ENCODE measurements at places on chromosomes 4 and X. TPM values are rescaled to one million over a fixed set of nuclear protein-coding genes. Genes with fewer than 3 reads are reported as not detected.

- no peak overlapping the region for H3K4me3 ChIP-seq
- no peaks in the 10 kb centered on the region for H3K4me1 ChIP-seq
- no peak overlapping the region for H3K27ac ChIP-seq
- peaks cover 14% of the 10 kb centered on the region for H3K27me3 ChIP-seq
- DNase-seq, result no peak
Measured at GRCh38 chr4:78168029-78168428, 110.9 kb downstream of the FRAS1 start.

- peak overlapping the region; percentile 63 for H3K27ac ChIP-seq
- no peaks in the 10 kb centered on the region for H3K27me3 ChIP-seq
- peaks cover 5% of the 10 kb centered on the region for H3K36me3 ChIP-seq
- no peak overlapping the region for H3K4me3 ChIP-seq
- peaks cover 22% of the 10 kb centered on the region for H3K4me1 ChIP-seq
Measured at GRCh38 chrX:13659063-13659462, 6.1 kb downstream of the TCEANC start.

Gene PRDM5
- polyA plus RNA-seq, result 1.9 TPM

GRCh38 chr4:184349283-184350039 lies 124.9 kb downstream of the IRF2 start:
- no peak for DNase-seq
- H3K4me1 ChIP-seq, result peaks cover 10% of the 10 kb centered on the region
- no peak overlapping the region for H3K27ac ChIP-seq
- peaks cover 2% of the 10 kb centered on the region for H3K27me3 ChIP-seq
- no peak overlapping the region for H3K4me3 ChIP-seq

DNA sequence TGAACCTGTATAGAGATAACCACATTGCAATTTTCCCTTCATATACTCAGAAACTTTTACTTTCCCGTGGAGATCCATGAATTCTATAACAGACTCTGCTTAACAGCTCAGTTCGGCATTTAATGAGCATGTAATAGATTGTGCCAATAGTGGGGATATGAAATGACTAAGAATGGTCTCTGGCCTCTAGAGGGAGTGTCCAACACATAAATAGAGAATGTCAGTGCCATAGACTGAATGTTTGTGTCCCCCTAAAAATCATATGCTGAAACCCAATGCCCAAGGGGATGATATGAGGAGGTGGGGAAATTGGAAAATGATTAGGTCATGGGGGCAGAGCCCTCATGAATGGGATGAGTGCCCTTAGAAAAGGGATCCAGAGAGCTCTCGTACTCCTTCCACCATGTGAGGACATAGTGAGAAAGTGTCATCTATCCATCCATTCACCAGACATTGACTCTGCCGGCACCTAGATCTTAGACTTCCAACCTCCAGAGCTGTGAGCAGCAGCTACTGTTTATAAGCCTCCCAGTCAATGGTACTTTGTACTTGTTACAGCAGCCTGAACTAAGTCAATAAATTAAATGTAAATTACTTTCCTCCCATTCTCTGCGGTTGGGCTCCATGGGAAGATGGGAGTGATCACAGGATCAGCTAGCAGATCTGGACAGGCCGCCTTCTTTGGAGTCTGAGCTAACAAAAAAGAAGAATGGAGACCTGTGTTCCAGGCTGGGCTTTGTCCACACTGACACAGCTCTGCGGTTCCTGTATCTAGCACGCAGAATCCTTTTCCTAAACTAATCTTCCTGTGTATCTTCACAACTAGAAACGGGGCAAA lies 28.1 kb upstream of the HPSE start:
- H3K4me1 ChIP-seq, result no peaks in the 10 kb centered on the region
- H3K36me3 ChIP-seq, result no peaks in the 10 kb centered on the region
- peaks cover 12% of the 10 kb centered on the region for H3K27me3 ChIP-seq
- DNase-seq, result no peak

Gene MAGED4B
- 1.2 TPM for polyA plus RNA-seq

GRCh38 chrX:47222751-47223350 lies 4.4 kb downstream of the CDK16 start:
- H3K4me3 ChIP-seq, result no peak overlapping the region
- DNase-seq, result no peak
- H3K27ac ChIP-seq, result no peak overlapping the region
- H3K27me3 ChIP-seq, result no peaks in the 10 kb centered on the region
- peaks cover 5% of the 10 kb centered on the region for H3K36me3 ChIP-seq

Gene SYN1
- 0.95 TPM for polyA plus RNA-seq

Gene IGSF1
- polyA plus RNA-seq, result not detected

Gene CSN1S1
- polyA plus RNA-seq, result not detected

Gene RHOXF2
- polyA plus RNA-seq, result not detected

- no peak overlapping the region for H3K27ac ChIP-seq
- no peak overlapping the region for H3K4me3 ChIP-seq
- peaks cover 19% of the 10 kb centered on the region for H3K4me1 ChIP-seq
- H3K36me3 ChIP-seq, result peaks cover 5% of the 10 kb centered on the region
- no peak for DNase-seq
- peaks cover 4% of the 10 kb centered on the region for H3K27me3 ChIP-seq
Measured at GRCh38 chr4:3385711-3386420, 55.9 kb upstream of the HGFAC start.

Gene SMARCAD1
- polyA plus RNA-seq, result 10.3 TPM

DNA sequence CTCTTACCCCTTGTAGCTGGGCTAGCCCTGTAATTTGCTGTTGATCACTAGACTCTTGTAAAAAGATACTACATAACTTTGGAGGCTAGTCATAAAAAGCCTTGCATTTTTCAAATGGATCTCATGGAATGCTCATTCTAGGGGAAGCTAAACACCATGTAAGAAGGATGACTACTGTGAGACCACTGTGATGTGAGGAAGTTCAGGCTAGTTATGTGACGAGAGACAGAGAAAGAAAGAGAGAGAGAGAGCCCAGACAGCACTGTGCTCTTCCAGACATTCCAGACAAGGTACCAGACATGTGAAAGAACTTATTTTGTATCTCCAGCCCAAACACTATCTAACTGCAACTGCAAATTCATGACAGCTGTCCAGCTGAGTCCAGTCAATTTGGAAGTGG lies 404.6 kb upstream of the PITX2 start:
- H3K36me3 ChIP-seq, result no peaks in the 10 kb centered on the region
- no peak overlapping the region for H3K4me3 ChIP-seq
- no peaks in the 10 kb centered on the region for H3K4me1 ChIP-seq

DNA sequence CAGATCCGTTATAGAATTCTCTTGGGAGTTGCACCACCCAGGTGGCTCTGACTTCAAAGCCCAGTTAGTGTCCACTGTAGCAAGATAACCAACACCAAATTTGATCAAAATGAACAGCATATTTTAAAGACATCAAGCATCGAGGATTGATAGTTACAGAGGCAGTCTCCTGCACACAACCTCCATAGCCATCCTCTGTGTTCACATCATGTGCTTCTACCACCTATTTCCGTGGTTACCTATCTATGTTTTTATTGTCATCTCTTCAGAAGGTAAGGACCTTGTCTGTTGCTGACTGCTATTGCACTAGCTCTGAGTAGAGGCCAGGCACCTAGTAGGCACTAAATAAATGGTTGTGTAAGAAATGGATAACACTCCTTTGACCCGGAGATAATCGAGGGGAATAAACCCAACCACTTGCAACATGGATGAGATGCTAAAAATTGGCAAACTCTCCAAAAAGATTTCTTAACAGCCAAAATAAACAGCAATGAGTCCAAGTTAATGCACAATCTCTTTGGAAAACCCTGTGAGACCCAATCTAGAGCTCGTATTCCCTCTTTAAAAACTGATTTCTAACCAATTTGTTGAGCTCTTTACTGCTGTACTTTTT lies 14.7 kb upstream of the C1QTNF7 start:
- peak overlapping the region; percentile 82 for H3K27ac ChIP-seq
- no peaks in the 10 kb centered on the region for H3K36me3 ChIP-seq
- H3K4me1 ChIP-seq, result peaks cover 51% of the 10 kb centered on the region
- no peak for DNase-seq

Gene P2RY8
- 169 TPM for polyA plus RNA-seq

DNA sequence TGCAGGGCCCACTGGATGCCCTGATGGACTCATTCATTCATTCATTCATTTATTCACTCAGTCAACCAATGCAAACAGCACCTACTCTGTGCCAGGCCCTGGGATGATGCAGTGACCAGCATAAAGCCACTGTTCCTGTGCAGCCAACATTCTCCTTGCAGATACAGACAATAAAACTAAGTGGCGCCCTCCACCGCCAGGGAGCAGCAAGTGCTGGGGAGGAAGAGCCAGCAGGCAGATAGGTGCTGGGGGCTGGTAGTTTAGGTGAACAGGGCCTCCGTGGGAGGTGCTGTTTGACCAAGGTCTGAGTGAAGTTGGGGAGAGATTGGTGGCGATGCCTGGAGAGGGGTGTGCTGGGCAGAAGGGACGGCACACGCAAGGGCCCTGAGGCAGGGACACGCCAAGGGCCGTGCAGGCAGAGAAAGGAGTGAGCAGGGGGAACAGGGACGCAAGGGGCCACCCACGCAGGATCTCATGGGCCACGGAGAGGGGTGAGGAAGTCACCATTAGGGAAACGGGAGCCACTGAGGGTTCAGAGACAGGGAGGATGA lies 65.5 kb downstream of the WFS1 start:
- DNase-seq, result no peak
- no peak overlapping the region for H3K4me3 ChIP-seq
- peaks cover 65% of the 10 kb centered on the region for H3K27me3 ChIP-seq
- no peak overlapping the region for H3K27ac ChIP-seq

- no peaks in the 10 kb centered on the region for H3K36me3 ChIP-seq
- H3K4me1 ChIP-seq, result no peaks in the 10 kb centered on the region
- H3K27ac ChIP-seq, result no peak overlapping the region
- no peaks in the 10 kb centered on the region for H3K27me3 ChIP-seq
- no peak for DNase-seq
Measured at GRCh38 chr4:96009427-96010119, 169.7 kb downstream of the PDHA2 start.

- no peaks in the 10 kb centered on the region for H3K27me3 ChIP-seq
- no peaks in the 10 kb centered on the region for H3K4me1 ChIP-seq
- no peak overlapping the region for H3K4me3 ChIP-seq
- no peaks in the 10 kb centered on the region for H3K36me3 ChIP-seq
- DNase-seq, result no peak
Measured at GRCh38 chrX:149641432-149641831, 9.8 kb upstream of the TMEM185A start.

GRCh38 chrX:2696698-2697215 lies 5.7 kb downstream of the CD99 start:
- peak overlapping the region; percentile 79 for H3K4me3 ChIP-seq
- no peaks in the 10 kb centered on the region for H3K27me3 ChIP-seq
- no peaks in the 10 kb centered on the region for H3K36me3 ChIP-seq

- no peak for DNase-seq
- H3K4me3 ChIP-seq, result no peak overlapping the region
Measured at GRCh38 chr4:101037249-101037648, 310.1 kb downstream of the PPP3CA start.

DNA sequence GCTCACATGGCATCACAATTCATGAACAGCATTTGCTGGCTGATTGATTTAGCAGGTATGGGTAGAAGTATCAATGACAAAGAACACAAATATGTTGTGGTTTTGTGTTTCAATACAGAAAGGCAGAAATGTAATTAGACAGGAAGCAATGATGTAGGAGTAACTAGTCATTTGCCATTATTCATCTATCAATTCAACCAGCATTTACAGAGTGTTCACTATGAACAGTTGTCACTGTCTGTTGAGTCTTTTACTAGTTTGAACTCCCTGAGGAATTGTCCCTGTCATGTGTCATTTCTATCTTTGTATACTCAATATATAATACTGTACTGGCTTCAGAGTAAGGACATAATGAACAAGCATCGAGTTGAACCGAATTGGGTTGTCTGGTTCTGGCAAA lies 51.5 kb upstream of the ARHGAP24 start:
- no peaks in the 10 kb centered on the region for H3K36me3 ChIP-seq
- H3K4me1 ChIP-seq, result no peaks in the 10 kb centered on the region
- H3K4me3 ChIP-seq, result no peak overlapping the region
- DNase-seq, result no peak
- no peaks in the 10 kb centered on the region for H3K27me3 ChIP-seq

- DNase-seq, result no peak
- no peak overlapping the region for H3K4me3 ChIP-seq
- no peak overlapping the region for H3K27ac ChIP-seq
Measured at GRCh38 chr4:23857367-23857959, 32.4 kb downstream of the PPARGC1A start.

Gene GLRA3
- not detected for polyA plus RNA-seq

GRCh38 chrX:38138157-38138891 lies 82.3 kb downstream of the SRPX start:
- no peak for DNase-seq
- H3K36me3 ChIP-seq, result no peaks in the 10 kb centered on the region
- H3K27me3 ChIP-seq, result peaks cover 1% of the 10 kb centered on the region
- H3K27ac ChIP-seq, result no peak overlapping the region
- no peak overlapping the region for H3K4me3 ChIP-seq

Gene LGI2
- not detected for polyA plus RNA-seq

Gene AVPR2
- polyA plus RNA-seq, result not detected

DNA sequence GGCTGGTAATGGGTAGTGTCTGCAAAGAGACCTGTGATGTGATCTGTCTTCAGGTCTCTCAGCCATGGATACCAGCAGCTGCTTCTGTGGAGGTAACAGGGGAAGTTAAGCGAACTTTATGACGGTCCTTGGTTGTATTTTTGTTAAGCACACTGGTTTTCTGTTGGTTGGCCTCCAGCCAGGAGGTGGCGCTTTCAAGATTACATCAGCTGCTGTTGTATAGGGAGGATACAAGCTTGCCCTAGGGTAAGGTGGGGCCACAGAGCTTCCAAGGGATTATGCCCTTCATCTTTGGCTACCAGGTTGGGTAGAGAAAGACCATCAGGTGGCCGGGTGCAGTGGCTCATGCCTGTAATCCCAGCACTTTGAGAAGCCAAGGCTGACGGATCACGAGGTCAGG lies 834.2 kb upstream of the GALNTL6 start:
- no peaks in the 10 kb centered on the region for H3K27me3 ChIP-seq
- H3K36me3 ChIP-seq, result no peaks in the 10 kb centered on the region
- no peak overlapping the region for H3K4me3 ChIP-seq

DNA sequence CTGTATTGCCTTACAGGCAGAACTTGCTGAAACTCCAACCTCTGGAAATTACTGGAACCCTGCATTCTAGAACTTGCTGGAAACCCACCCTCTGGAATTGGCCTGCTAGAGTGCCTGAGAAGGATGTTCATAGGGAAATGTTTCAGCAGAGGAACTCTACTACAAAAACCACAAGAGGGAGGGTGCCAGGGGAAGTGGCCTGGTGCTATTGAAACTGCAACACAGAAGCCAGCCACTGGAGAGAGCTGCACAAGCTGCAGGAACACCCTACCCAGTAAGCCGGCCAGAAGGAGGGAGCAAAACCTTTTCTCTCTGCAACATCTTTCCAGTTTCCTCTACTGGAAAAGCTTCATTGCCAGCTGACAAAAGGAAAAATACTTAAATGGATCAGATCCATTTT lies 2.5 kb upstream of the BRWD3 start:
- no peaks in the 10 kb centered on the region for H3K36me3 ChIP-seq
- no peak overlapping the region for H3K27ac ChIP-seq
- peaks cover 17% of the 10 kb centered on the region for H3K4me1 ChIP-seq
- H3K4me3 ChIP-seq, result peak overlapping the region; percentile 7
- no peaks in the 10 kb centered on the region for H3K27me3 ChIP-seq
- DNase-seq, result peak; percentile 6

Gene WDFY3
- polyA plus RNA-seq, result not detected

DNA sequence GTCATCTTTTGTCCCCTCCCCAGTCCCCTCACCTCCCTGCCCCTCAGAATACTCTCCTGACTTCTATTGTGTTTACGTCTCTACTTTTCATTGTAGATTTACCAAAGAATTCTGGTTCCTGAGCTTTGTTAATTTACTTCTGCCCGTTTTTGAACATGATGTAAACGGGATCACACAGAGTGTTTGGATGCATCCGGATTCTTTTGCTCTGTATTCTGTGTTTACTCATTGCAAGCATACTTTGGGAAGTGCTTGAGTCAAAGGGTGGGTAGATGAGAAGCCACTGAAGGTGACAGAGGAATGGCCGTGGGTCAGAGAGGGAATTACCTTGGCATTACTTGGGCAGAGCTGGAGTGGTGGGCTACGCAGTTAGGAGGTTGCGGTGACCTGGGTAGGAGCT lies 18.0 kb downstream of the CLCN4 start:
- no peaks in the 10 kb centered on the region for H3K4me1 ChIP-seq
- peaks cover 14% of the 10 kb centered on the region for H3K27me3 ChIP-seq
- no peak for DNase-seq

Data from naive thymus-derived CD8-positive, alpha-beta T cell (primary cell).